CD4-positive, alpha-beta T cell treated with Interleukin-12 subunit alpha and Interleukin-12 subunit beta, for 1 hour (primary cell): ENCODE measurements at places on chromosomes 3 and 15.
A peak's percentile ranks its signal among the peaks of the same experiment; 100 is the strongest.

GRCh38 chr3:39181408-39182335, 10.7 kb downstream of the XIRP1 start:
- DNase-seq, result no peak

DNA sequence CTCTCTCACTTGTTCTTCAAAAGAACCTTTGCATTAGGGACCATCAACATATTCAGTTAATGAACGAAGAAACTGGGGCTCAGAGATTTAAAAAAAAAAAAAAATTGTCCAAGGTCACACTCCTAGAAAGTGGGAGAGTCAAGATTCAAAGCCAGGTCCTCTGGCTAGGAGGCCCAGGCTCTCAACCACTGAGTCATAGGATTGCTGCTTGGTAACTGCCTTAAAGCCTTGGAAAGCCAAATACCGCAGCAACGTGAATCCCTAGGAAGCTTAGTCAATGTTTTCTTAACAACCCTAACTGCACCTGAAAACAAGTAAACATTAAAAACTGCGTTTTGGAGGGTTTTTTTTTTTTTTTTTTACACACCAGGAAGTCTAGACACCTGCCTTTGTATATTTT, 156.8 kb downstream of the WNT5A start:
- no peak for DNase-seq

GRCh38 chr15:99108993-99109392, 4.1 kb downstream of the SYNM start:
- DNase-seq, result no peak

GRCh38 chr3:195388380-195388779, 54.4 kb downstream of the ACAP2 start:
- no peak for DNase-seq

- DNase-seq, result peak; percentile 32
Measured at GRCh38 chr3:100463002-100463401, 29.4 kb upstream of the TMEM45A start.

DNA sequence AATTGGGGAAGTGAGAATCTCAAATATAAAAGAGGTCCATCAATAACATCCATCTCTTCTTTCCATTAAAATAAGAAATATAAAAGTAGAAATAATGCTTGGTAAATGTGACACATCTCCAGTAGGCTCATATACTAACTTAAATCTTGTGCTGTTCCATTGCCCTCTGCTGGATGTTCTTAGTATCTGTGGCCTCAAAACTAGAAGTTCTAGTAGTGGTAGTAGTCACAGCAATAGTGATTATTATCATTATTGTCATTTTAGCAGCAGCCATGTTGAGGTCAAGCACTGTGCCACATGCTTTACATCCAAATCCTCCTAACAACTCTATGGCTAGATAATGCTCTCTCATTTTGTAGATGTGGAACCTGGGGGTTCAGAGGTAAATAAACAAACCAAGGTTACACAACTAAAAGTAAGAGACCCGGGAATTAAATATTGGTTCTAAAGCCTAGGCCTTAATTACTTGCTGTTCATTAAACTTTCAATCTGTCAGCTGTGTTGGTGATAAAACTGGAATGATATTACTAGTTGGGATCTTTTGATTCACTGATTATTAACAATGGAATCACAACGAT, 20.2 kb upstream of the BTLA start:
- peak; percentile 77 for DNase-seq

DNA sequence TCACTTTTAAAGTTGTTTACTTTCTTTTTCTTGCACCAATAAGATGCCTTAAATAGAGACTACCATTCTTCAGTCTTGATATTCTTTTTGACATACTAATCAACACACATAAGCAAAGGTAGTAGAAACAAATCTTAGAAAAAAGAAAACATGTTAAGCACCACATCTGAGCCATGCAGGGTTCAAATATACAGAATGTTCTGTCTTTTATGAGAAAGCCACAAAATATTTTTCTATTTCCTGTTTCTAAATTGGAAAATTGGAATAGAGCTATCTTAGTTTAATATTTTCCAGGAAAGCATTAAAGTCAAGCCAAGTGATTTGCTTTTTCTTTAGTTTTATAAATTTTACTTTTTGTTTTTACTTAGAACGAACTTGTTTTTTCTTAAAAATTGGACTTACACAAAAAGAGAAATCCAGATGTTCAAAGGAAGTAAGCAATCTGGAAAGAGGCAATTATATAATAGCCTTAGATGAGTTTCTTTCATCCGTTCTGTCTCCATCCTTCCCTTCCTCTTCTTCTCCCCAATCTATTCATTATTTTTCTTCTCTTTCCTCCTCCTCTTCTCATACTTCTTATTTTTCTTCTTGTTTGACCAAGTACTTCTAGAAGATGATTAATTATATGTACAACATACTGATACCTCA, 731.7 kb downstream of the SQOR start:
- DNase-seq, result no peak

GRCh38 chr15:100187677-100188076, 154.1 kb downstream of the ADAMTS17 start:
- DNase-seq, result no peak

GRCh38 chr3:53162672-53163443, 1.8 kb downstream of the PRKCD start:
- peak; percentile 74 for DNase-seq

- DNase-seq, result no peak
Measured at GRCh38 chr3:69997631-69998307, 1.8 kb upstream of the SAMMSON start.

GRCh38 chr3:36740787-36741186, 23.6 kb downstream of the DCLK3 start:
- DNase-seq, result no peak

- DNase-seq, result no peak
Measured at GRCh38 chr15:70720228-70721016, 42.9 kb downstream of the UACA start.

DNA sequence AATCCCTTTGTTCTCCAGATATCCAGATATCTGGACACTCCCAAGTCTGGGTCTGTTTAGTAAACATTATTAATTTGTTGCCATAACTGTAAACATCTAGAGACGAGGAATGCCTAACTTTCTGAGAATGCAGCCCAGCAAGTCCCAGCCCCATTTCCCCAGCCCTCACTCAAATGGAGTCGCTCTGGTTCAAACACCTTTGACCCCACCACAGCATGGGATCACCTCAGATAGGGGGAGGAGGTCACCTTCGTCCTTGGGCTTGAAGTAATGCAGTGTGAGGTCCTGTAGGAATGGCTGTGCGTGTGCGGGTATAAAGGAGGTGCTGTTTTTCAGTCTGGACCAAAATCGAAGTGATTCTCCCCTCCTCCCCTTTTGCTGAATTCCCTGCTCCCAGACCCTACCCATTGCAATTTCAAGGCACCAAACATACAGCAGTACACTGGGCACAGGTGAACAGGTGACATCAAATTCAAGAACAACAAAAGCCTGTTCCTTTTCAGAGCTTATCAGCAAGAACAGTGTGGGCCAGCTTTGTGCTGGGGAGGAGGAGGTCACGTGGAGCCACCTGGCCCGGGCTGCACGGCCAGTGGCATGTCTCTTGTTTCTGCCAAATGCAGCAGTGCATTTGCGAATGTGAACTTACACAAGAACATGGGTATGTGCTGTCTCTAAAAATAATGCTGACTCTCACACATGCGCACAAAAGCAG, 57.5 kb upstream of the TRPM1 start:
- no peak for DNase-seq

DNA sequence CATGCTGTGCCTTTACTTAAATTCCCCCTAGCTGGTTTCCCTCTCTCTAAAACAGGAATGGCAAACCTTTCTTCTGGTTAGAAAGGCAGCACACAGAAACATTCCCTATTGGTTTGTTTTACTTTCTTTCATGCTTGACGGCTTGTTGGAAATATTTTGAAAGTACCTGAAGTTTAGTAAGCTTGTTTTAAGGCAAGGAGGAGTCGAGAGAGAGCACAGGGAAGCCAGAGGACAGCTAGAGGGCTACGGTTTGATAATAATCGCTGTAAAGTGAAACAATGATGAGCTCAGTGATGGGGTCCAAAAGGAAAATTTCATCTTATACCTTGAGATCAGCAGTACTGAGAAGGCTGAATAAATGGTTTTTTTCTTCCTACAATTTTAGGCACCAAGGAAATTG, 64.1 kb downstream of the ATP13A4 start:
- DNase-seq, result no peak

- no peak for DNase-seq
Measured at GRCh38 chr3:20066850-20067617, 26.8 kb downstream of the KAT2B start.

DNA sequence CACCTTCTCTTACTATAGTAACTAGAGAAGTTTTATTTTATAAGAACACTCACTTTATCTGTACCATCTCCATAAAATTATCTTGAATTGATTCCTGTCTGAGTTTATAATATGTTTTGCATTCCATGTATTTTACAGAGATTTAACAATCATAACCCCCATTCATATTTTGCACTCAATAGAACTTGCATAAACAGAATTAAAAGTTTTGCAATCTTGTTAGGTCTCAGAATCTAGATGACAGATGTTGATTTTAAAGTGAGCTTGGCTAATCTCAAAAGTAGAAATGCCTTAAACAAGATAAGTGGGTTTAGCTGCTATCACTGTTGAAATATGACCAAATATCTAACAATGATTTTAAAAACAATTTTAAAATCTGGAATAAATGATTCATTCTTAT, 107.9 kb upstream of the EPHA6 start:
- DNase-seq, result no peak
